Activated B cell treated with CpG ODN at 0.5 μM for 24 hours (primary cell): ENCODE measurements at places on chromosomes 2 and 18. TPM values are rescaled to one million over a fixed set of nuclear protein-coding genes. Genes with fewer than 3 reads are reported as not detected.

- no peak for DNase-seq
Measured at GRCh38 chr2:221124532-221125240, 447.4 kb downstream of the EPHA4 start.

- no peak for DNase-seq
Measured at GRCh38 chr18:24669015-24669414, 208.6 kb downstream of the HRH4 start.

DNA sequence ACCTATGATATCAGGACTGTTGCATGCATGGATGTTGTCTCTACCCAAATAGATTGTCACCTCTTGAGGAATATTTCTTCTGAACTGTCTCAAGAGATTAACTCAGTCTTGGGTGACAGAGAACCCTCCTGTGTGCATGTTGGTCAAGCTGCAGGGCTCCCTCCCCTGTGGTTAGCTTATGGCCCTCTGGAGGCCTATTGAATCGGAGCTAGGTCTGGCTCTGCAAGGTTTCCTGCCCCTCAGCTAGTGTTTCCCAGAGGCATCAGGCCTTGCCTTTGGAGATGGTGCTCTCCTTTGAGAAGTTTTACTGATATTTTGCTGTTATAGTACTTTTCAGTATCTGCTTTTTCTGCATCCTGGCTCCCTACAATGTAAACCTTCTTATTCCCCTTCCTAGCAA is 769.2 kb upstream of the FAM98A start:
- DNase-seq: no peak

- no peak for DNase-seq
Measured at GRCh38 chr2:37361216-37361815, 16.9 kb downstream of the QPCT start.

DNA sequence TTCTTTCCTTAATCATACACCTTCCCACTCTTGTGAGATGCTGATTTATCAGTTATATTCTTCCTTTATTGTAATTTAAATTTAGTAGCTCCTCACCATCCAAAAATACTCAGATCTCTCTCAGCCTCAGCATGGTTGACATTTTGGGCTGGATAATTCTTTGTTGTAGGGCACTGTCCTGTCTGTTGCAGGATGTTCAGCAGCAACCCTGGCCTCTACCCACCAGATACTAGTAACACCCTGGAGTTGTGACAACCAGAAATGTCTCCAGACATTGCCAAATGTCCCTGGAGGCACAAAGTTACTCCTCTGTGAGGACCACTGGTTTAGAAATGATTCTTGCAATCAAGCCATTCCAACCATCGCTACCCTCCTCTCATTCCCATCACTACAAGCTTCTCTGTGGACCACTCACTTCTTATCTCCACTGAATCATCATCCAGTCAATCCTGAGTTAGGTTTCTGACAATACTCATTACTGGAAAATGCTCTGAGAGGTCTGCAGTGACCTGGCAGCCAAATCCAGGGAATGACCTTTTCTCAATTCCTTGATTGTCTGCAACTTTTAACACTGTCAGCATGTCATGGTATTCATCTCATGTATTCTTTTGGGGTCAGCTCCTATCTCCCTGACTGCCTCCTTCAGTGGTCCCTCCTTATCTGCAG is 43.3 kb downstream of the OSBPL6 start:
- DNase-seq: no peak

- DNase-seq: no peak
Measured at GRCh38 chr2:239006622-239007285, 158.9 kb downstream of the TWIST2 start.

DNA sequence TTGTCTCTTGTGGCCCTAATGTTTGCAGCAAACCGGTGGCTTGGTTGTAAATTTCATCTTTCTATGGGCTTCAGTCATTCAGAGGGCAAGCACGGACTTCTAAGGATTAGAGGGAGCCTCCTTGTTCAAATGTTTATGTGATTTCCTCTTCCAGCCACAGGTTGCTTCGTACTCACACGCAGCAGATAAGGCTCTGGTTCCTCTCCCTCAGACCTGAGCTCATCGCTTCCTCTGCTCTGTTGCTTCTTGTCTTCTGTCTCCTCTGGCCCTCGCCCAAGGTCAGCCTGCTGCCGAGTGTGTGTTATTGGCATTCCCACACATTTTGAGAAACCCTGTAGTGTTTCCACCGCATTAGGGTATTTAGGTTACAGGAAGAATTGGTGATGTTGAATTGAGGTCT is 44.0 kb downstream of the MYL12B start:
- DNase-seq: no peak

GRCh38 chr2:30231212-30231995 is at the start of gene LBH:
Gene LBH, plus strand, starts transcription at chr2:30231534. Its CDS starts 205 bp downstream, at chr2:30231739.
- peak; percentile 78 for DNase-seq

- no peak for DNase-seq
Measured at GRCh38 chr2:200337621-200338020, 31.1 kb downstream of the SPATS2L start.

The ARHGEF33 gene
- 0.27 and 0.69 TPM in 2 replicates for total RNA-seq

The CHRNG gene
- total RNA-seq: not detected in 2 replicates

The LBX2 gene
- 0.69 and 1.2 TPM in 2 replicates for total RNA-seq

The M1AP gene
- total RNA-seq: not detected in 2 replicates
